ENCODE measurements at places on chromosomes 7 and 10.

DNA sequence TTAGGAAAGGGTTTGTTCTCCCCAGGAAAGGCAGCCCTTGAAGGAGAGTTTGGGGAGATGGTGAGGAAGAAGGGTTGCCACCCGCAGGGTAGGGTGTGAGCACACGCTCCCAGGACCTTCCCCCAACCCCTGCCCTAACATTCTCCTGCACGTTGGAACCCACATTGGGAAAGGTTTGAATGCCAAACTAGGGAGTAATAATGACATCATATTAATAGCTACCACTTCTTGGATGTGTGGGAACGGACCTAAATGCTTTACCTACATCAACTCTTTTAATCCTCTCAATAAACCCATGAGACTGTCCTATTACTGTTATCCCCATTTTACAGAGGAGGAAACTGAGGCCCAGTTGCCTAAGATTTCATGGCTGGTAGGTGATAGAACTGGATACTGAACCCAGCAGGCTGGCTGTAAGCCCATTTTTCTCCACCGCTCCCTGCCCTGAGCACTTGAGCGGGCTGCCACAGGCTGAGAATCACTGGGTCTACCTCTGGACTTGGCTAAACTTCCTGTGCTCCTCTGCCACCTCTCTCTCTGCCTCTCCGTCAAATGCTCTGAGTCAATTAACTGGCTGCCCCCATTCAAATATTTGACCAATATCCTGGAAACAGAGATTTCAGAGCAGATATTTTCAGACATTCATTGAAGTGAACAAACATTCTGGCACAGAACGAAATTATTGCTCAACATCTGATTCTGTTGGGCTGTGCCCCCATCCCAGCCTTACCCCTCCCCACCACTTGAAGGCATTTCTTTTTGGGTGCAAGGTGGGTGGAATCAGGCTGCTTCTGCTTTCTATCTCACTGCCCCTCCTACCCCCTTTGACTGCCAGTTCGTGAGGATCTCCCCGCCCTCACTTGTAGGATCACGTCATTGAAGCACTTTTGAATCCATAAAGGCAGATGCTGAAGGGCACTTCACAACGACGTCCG lies 129.7 kb downstream of the C10orf105 start:
- DNase-seq: no peak

GRCh38 chr7:98364220-98364619 lies 36.7 kb downstream of the BAIAP2L1 start:
- DNase-seq: no peak

DNA sequence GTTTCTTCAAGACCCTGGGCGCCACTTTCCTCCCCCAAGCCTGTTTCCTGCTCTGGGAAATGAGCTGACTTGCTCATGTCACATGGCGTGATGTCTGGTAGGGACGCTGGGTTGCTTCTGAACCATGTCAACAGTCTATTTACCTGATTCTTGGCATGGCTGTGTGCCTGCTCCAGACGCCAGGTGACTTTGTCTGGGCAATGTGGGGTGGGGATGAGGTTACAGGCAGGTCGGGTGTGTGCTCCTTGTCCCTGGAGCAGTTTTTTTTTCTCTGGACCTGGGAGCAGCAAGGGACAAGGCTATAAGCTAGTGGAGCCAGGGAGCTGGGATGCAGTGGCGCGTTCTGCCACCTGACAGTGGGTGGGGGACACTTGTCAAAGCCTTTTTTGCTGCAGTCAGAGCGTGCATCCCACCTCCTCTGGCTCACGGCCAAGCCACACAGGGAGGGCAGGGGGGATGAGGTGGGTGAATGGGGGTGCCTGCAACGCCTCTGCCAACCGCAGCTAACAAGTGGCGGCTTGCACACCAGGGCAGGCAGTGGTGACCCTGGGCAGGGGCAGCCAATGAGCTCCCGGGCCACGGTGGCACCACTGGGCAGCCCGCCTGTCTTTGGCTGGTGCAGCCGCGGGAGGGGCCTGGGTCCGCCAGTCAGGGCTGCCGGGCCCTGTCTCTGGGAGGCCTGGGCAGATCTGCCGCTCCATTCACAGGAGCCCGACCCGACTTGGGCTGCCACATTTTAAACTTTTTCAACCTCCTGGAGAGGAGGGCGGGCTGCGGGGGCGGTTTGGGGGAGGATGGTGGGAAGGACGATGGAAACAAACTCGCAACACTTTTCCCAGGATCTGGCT lies 22.9 kb downstream of the DNAJB12 start:
- DNase-seq: peak; percentile 88

DNA sequence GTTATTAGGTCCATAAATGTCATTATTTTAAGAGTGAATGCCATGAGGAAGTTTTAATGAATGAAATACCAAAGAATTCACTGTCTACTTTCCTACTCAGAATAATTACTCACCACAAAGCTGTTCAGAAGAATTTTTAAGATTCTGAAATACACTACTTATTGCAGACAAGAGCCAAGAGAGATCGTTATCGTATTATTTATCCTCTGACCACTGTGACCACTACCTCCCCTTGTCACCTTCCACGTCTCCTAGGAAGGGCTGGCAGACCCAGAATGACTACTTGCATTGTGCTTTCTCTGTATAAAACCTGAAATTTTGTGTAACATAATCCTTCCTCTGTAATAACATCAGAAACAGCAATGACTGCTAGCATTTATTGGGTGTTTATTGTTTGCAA lies 81.9 kb downstream of the ABCB5 start:
- no peak for DNase-seq
